ENCODE measurements at places on chromosomes 4 and X.

GRCh38 chrX:130672214-130672613, 230.8 kb downstream of the ENOX2 start:
- no peak for DNase-seq

- no peak for DNase-seq
Observed at GRCh38 chrX:97587171-97587570, 703.5 kb downstream of the RPA4 start.

DNA sequence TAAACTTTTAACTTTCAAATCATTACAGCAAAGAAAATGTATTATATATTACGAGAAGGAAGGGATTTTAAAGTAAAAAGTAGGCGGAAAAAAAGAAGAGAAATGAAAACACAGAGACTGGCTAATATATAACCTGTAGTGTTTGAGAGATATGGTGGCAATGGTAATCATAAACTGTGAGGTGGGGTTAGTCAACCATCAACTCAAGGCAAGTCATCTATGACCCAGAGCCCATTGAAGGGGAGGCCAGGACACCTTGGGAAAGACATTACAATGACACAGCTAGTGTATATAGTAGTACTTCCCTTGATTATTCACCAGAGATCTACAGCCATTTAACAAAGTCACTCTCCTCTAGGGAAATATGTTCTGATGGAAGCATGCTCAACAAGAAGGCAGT, 423.9 kb upstream of the PITX2 start:
- DNase-seq = no peak

DNA sequence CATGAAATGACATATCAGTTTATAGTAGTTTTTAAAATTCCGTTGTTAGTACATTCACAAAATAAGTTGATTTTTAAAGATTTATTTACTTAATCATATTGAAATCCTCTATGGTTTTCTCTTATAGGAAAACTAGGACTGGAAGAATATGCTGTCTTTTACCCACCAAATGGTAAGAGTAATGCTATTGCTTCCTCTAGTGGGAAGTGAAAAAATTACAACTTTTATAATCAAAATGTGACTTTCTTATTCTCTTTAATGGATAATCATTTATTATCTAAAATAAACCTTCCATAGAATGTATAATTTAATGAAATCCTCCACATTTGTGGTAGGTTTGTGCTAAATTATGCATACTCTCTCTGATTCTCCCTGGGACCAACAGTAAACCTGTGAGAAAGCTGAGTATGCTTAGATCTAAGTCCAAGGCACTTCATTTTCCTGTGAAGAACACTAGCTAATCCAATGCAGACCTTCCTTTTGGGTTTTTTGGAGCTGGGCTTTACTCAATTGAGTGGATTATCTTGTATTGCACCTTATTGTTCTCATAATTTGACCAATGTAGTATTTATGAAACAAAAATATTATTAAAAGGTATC, 136.2 kb downstream of the TBC1D19 start:
- DNase-seq = peak; percentile 10

DNA sequence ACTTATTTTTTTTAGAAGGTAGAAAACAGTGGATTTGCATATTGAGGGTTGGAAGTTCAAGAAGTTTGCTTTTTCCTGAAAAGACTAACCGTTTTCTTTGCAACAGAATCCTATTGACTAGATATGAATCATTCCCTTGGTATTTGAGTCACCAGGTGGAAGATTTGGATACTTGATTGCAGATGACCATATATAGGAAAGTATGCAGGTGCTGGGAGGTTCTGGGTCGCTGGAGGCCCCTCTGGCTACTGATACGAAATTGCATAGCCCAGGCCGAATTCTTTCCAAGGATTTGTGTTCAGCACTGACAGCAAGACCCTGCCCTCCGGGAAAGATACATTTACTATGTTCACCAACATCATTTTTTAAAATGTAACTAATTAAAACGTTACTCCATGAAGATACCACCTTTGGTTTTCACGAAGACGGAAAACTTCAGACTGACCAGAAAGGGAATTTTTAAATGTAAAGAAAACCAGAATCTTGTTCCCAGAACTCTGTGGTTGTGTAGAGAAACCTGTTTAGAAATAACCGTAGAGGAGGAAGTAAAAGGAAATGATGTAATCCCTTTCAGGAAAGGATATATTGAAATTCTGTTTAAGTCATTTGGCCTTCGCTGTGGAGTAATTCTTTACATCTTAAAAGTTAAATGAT, 946 bp downstream of the ANXA3 start:
- DNase-seq = no peak

DNA sequence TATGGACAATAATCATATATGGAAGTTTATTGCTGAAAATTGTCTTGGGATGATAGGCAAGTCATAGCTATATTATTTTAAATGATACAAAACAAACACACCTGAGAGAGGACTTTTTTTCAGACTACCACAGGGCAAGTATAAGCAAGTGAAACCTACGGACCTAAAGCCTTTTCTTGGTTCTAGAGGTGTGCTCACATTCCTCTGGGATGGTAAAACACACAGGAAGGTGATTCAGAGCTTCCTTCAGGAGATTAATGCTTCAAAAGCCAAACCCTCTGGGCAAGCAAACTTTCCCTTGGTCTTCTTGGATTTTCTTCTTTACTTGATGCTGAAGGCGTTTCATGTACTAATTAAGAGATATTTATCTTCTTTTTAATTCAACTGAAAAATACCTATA, 60.1 kb upstream of the ACSL4 start:
- no peak for DNase-seq
